ENCODE measurements at places on chromosomes 7 and 10.

GRCh38 chr10:94500063-94500462 is 45.5 kb upstream of the HELLS start:
- peak; percentile 21 for DNase-seq

DNA sequence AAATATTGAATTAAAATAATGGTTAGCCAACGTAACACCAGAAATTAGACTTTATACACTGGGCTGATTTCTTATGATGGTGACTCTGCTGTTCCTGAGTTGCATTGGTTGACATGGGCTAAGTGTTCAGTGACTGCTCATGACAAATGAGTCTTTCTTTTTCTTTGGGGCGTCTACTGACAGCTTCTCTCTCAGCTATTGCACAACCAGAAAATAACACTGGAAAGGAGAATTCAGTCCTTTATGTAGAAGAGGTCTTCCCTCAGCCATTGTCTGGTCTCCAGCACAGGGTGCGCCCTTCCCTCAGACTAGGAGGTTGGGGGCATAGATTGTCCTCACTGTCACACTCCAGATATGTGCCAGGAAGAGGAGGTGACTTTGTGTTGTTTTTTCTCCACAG is 21.6 kb downstream of the PNLIP start:
- DNase-seq: no peak

- DNase-seq: no peak
Measured at GRCh38 chr7:21352540-21353387, 75.1 kb upstream of the SP4 start.

DNA sequence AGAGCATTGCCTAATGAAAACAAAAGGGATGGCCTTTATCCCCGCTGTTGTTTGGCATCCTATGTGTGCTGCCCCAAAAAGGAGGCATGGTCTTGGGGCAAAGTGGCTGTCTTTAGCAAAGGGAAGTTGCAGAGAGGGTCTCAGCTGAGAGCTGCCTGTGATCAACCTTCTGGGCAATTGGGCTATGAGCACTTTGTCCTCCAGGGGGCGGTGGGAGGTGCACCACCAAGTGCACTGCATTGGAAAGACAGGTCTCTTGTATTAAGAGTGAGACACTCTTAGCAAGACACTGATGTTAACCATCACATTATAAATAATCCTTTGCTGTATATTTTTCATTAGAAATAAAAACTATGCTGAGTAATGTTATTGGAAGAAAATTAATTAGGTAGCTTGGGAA is 314.8 kb downstream of the POM121L12 start:
- no peak for DNase-seq

DNA sequence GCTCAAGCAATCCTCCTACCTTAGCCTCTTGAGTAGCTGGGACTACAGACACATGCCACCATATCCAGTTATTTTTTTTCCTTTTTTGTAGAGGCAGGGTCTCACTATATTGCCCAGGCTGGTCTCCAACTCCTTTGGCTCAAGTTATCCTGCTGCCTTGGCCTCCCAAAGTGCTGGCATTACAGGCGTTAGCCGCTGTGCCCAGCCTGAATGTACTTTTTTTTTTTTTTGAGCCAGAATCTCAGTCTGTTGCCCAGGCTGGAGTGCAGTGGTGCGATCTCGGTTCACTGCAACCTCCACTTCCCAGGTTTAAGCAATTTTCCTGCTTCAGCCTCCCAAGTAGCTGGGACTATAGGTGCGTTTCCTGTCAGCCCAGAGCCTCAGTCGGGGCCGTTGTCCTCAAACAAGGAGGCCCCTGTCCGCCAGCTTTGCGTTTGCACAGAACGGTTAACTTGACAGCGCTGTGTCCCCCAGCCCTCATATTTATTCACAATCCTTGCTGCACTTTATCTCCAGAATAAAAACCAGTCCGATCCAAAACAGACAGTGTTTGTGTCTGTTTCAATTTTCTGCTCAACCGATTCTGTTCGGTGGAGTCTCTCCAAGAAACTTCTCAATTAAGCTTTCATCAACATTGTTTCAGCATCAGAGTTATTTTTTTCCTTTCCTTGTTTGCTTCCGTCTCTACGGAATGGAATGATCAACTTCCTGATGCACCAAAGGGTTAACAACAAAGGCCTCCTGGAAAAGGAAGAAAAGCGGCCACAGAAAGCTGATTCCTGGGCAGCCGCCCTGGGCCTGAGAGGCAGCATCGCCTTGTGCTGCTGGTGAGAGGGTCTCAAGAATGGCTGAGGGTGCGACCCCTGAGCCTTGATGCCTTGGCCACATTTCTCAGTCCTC is 64.5 kb downstream of the PDIA4 start:
- no peak for DNase-seq

GRCh38 chr7:101699881-101700823 is 71.1 kb upstream of the MYL10 start:
- DNase-seq: no peak

GRCh38 chr7:158266817-158267741 is 320.5 kb downstream of the PTPRN2 start:
- DNase-seq: no peak

- DNase-seq: no peak
Measured at GRCh38 chr10:5611899-5612680, 54.3 kb downstream of the ASB13 start.

GRCh38 chr10:34495938-34496337 is 319.2 kb downstream of the PARD3 start:
- DNase-seq: peak; percentile 6

DNA sequence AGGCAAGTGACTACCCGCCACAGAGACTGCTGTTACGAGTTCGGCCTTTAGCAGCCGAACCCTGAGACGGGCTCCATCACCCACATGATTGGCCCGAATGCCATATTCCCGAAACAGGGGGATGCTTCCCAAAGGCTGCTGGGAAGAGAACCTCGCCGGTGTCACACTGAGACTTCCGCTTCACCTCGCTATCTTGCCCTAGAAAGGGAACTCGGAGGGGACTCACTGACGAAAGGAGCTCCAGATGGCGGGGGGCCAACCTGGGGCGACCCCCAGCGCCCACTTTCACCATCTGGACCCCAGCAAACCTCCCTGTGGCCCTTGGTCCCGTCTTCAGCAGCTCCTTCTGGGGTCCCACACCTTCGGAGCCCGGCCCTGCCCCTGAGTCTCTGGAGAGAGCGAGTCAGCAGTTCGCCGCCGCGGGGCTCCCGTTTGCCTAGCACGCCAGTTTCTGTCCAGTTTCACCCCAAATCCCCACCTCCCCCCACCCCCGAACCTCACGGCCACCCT is 529 bp downstream of the HPS1 start:
- peak; percentile 36 for DNase-seq

DNA sequence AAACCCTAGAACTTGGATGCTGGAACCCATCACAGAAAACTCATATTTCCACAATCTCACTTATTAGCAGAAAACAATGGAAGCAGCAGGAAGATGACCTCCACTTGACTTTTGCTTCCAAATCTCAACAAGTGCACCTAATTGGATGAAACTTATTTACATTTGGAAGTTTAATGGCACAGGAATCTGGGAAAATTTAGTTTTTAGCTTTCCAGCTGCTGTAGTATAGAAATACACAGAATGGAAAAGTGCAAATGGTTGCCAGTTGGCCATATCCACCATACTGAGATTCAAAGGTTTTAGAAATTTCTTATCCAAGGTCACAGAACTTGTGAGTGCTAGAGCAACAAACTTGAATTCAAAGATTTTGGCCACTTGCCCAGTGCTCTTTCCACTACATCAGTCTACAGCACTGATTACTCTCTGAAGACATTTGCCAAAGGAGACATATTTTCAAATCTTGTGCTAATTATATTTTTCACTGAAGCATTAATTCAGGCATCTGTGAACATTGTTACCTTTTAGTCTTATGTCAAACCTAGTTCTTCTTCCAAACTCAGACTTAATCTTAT is 9.3 kb upstream of the AHR start:
- peak; percentile 50 for DNase-seq

- peak; percentile 59 for DNase-seq
Measured at GRCh38 chr7:47335557-47336471, 246.1 kb downstream of the TNS3 start.

- DNase-seq: no peak
Measured at GRCh38 chr10:108003576-108003975, 839.1 kb upstream of the SORCS1 start.

DNA sequence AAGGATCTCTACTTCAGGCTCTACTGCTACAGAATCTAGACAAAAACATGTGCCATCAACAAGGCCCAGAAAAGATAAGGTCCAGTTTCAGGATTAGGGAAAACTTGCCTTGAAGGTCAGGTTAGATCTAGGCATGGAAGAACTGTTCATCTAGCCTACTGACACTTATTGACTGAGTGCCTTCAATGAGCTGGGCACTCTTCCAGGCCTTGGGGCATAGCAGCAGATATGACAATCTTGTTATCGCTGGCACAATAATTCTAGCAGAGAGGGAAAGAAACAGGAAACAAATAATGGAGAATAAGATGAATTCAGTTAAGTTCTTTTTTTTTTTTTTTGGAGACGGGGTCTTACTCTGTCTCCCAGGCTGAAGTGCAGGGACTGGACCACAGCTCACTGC is 71.6 kb downstream of the ADCYAP1R1 start:
- DNase-seq: no peak

DNA sequence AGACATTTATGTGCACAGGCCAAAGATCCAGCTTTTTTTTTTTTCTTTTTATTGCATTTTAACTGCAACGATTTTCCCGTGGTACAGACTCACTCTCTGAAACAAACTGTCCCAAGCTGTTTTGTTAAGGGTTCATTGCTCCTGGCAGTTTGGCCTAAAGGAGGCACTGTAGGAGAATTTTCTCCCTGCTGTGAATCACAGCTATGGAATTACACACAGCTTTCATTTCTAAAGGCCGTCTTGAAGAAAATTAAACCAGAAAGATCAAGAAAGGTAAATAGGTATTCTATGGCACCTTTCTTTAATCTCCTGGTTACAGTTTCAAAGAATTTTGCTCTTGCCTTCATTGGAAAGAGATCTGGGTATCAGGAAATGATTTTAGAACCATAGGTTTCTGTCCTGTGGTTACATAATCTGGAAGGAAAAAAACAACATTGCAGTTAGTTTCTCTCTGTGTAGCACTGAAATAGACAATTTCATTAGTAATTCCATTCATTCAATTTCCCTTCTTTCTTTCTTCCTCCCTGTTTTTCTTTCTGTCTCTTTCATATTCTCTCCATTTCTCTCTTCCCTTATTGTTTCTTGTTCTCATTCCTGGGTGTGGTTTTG is 51.2 kb downstream of the PDK4 start:
- peak; percentile 48 for DNase-seq

GRCh38 chr7:158167373-158167772 is 420.2 kb downstream of the PTPRN2 start:
- DNase-seq: no peak

DNA sequence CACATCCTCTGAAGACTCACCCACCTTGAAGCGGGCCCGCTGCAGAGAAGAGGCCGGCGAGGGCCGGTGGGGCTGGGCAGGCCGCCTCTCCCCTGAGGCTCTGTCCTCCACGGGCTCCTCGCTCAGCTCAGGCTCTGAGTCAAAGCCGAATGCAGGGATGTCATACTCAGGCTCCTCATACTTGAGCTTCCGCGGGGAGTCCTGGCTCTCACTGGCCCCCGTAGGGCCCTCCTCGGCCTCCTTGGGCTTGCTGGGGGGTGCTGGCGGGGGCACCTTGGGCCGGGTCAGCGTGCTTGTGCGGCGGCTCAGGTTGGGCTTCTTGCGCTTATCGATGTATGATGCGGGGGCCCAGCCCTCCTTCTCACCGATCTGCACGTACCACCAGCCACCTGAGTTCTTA is 109.9 kb downstream of the NEURL1 start:
- DNase-seq: no peak

DNA sequence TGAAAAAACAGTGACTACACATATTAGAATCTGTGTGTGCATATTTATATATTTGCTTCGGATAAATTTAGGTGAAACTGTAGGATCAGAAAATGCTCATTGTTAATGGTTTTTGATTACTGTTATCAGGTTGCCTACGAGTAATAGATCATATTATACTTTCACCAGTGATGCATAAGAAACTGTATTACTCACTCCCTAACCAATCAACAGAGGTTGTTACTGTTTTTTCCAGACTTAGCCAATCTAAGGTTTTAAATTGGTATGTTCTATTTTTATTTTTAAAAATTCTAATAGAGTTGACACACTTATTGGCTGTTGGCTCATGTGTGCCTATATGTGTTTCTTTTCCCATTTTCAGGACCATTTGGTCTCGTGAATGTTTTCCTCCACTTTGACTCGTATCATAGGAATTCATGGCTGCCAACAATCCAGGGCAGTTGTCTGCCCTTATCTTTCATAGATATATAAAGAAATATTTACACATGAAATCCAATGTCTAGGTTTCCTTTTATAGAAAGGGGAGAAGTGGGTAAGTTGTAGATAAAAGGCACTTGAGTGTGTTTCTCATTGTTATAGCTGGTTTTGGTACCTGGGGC is 59.2 kb downstream of the ANLN start:
- DNase-seq: peak; percentile 65

DNA sequence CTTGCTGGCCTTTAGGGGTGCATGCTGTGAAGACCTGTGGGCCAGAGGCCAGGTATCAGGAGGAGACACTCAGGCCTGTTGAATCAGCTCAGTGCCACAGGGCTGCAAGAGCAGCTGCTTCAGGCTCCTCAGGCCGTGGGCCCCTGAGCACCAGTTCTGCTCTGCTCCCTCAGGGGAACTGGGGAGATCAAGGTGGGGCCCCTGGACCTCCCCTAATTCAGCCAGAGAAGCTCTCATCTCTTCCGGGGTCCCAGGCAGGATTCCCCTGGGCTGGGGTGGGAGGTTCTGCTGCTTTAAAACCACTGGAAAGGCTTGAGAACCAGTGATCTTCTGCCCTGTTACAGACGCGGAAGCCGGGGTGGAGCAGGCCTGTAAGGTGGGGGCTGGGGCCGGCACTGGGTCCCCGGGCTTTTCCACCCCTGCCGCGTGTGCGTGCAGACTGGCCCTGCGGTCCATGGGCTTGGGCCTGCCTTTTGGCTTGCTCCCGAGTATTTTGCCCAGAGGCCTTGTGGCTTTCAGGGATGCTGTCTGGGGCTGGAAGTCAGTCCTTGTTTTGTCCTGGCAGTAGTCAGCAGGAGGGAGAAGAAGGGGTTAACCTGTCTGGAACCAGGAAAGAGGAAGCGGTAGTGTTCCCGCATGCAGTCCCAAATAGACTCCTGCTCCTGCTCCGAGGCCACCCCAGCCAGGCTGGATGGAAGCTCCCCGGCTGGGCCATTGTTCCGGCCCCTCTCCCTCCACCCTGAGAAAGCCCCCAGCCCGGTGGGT is 74.3 kb downstream of the LHPP start:
- DNase-seq: no peak

GRCh38 chr10:101158459-101159058 is 27.5 kb downstream of the TLX1 start:
- no peak for DNase-seq

GRCh38 chr10:6838118-6838517 is 258.0 kb upstream of the PRKCQ start:
- no peak for DNase-seq

Data from fibroblast of skin of scalp (primary cell).